ENCODE measurements at places on chromosomes 12 and 14.

DNA sequence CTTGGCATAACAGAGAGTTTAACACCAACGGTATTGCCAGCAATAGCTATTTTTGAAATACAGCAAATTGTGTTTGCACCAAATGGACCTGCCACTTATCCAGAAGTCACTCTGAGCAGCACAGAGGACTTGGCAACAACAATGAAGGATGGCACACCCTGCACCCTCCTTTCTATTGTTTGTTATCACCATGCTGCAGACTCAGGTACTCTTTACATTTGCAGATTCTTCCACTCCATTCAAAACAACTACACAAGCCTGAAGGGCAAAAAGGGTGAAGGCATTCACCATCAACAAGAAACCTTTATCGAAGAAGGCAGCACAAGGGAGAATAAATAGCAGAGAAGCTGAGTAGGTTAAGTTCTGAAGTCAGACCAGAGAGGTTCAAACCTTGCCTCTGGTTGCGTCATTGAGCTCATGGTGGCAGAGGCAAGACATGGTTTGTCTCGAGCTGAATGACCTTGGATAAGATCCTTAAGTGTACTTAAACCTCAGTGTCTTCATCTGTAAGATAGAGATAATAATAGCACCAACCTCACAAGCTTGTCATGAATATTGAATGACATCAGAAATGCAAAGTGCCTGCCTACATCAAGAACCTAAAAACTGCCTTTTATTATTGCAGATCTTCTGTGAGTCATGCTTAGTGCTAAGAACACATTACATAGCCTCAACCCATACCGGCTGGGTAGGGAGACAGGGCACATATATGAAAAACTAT is 1.4 kb upstream of the ACSM4 start:
- no peak for DNase-seq

DNA sequence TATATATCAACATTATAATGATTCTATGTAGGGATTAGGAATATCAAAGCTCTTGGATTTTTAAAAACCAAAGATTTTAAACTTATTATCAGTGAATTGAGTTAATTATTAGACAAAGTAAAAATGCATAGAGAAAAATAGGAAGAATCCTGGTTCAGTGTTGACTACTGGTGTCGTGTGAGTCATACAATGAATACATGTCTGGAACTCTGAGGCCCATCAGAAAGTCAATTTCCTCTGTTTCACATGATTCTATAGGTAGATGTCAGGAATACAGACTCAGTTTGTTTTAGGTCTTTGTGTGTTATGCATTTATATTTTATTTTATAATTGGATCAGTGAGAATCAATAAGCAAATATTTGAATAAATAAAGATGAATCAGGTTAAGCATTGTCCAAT is 84.5 kb upstream of the RTL1 start:
- DNase-seq = no peak

GRCh38 chr14:103516426-103517173 is 6.0 kb downstream of the CKB start:
- DNase-seq = no peak

DNA sequence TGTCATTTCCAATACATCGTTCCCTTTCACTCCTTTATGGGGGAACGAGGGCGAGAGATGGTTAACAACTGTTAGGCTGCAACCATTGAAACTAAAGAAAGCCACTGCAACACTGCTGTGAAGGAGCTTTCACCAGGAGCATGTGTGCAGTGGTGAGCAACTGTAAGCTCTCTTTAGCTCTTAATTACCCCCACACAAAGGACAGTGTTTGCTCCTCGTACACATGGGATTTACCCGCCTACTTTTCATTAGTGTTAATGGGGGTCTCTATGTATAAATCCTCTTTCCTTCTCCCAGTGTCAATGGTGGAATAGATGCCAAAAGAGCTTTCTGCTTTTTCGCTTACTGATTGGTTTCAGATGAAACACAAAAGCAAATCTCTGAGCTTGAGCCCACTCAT is 343.1 kb downstream of the FLRT2 start:
- DNase-seq = no peak

DNA sequence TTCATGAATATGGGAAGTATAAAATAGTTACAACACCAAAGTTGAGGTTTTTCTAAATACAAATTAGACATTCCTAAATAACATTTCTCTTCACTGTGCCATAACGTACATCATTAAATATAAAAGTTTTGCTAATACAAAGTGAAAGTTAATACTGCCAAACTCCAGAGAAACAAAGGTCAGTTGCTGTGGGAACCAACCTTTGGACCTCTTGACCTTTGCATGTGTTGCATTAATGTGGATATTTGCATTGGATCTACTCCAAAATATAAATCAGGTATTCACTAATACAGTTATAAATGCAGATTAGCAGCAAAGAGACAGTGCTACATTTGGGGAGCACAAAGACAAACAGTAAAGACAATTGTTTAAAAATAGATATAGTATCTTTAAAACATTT is 366.0 kb upstream of the USP15 start:
- no peak for DNase-seq

- DNase-seq = no peak
Measured at GRCh38 chr12:67741270-67741669, 92.7 kb downstream of the DYRK2 start.

GRCh38 chr12:41334390-41334789 is 146.3 kb downstream of the PDZRN4 start:
- DNase-seq = no peak

GRCh38 chr12:56074396-56074795 is 5.6 kb upstream of the ERBB3 start:
- no peak for DNase-seq

DNA sequence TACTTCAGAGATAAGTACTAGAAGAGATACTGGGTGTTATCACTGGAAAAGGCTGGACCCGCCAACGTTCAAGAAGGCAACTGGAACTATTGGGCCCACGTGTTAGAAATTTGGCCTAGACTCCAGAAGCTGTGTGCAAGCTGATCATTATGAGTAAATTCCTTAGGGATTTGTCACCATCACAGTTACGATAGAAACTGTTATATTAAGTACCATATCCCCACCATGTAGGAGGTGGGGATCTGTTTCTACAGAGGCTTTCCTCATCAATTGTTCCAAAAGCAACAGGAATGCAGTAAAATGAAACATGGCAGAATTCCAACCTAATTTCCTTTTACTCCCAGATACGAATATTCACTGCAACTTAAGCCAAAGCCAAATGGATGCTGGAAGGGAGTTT is 170.7 kb downstream of the NOVA1 start:
- DNase-seq = no peak

DNA sequence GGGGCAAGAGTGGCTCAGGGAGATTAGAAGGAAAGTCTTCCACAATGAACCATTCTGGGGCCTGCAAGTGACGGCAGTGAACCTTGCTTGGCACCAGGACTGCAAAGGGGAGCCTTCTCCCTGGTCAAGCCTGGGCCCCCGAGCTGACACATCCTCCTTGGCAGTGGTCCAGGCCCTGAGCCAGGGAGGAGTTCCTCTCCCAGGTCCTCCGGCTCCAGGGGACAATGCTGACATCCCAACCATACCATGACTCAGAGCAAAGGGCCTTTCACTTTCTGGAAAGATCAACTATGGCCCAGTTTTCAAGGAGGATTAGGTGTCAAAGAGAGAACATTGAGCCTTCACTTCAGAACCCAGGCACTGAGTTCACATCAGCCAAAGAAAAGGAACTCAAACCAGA is 756.5 kb upstream of the TBX3 start:
- no peak for DNase-seq

DNA sequence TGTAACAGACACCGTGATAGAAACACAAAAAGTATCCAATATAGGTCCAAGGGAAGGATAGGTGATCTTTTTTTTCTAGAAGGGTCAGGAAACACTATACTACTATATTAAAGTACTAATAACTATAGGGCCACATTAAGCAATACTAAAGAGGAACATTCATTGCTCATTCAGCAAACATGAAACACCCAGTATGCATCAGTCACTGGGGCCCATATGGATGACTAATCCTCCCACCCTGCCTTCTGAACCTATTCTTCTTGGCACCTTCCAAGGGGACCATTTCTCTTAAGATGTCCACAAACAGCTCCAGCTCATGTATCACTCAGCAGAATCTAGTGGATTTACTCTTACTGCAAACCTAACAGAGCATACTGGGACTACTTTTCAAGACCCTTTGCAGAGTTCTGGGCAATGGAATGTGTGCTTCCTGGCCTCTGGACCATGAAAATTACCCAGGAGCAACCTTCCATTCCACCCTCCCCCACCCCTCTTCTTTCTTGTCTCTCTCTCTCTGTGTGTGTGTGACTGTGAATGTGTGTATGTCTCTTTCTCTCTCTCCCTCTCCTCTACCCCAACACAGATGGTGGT is 187.9 kb downstream of the EPS8 start:
- no peak for DNase-seq

- no peak for DNase-seq
Measured at GRCh38 chr14:101225157-101226152, 321.9 kb upstream of the RTL1 start.

DNA sequence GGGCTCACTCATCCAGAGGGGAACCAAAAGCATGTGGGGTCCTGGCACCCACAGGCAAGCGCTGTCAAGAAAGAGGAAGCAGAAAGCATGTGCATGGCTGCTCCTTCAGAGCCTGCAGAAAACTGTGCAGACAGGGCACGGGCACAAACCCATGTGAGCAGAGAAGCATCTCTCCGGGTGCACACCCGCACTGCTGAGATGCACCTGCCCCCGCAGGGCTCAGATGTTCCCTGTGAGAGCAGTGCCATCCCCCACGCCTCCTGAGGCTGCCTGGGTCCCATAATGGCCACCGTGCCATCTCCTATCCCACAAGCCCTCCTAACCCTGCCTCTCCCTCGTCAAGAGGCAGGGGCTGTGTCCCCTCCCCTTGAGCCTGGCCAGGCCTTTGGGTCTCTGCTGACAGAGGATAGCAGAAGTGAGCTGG is 32.3 kb upstream of the INF2 start:
- DNase-seq = peak; percentile 91

DNA sequence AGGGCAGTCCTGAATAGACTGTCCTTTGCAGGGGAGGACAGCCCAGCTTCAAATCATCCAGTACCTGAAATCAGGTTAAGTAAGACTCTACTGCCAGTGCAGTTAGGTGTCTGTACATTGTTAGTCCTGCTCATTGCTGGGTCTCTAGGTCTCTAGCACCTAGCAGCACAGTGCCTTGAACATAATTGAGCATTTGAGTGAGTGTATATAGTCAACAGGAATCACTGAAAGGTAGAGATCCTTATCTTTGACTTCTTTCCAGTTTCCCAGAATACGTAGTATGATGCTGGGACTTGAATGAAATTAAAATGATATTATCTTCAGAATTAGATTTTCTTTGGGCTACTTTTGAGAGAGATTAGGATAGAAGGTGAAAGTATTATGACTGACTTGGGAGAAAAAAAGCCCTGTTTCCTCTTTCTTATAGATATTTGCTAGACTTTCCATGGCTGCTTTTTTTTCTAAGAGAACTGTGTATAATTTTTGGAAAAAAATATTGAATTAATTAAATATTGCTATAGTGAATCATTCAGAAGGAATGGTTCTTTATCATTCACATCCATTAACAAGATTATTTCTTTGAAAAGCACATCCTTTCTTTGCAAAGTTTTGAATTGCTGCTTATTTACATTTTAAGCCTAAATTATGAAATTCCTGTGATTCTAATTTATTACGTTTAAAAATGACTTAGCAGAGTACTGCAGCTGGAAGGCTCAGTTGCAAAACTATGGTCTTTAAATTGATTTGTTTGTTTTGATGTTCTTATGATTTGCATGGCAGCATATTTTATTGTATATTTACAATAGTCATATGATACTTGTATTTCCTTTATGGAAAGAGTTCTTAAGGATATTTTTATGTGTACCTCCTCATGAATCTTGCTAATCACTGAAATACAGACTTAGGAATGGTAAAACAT is 51.6 kb downstream of the PPP4R4 start:
- no peak for DNase-seq

DNA sequence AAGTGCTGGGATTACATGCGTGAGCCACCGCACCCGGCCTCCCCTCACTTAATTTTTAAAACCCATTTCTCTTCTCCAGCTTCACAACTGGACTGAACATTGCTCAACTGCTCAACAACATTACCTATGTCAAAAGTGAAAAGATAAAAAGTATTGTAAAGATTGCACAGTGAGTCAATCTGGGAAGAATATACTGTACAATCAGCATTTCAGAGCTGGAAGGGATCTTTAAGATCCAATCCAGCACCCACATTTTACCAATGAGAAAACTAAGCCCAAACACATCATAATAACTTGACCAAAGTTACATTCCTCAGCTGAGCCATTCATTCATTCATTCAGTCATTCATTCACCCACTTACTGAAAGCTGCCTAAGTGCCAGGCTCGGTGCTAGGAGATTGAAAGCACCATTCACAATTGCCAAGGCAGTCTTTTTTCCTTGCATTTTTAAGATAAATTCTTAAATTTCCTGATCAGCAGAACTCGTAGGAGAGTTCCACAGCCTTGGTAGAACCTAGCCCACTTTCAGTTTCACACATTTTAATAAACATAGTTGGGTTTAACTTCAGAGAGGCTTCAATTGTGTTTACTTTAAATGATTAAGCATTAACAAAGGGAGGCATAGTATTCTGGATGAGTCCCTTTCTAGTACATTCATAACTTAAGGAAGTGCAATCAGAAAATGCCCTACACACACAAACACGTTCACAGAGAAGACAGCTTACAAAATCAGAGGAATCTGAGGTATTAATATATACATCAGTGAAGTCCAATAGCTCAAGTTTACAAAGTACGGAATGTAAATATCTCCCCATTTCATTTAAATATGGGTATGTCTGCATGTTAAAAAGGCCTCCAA is 3.0 kb downstream of the GALNT4 start:
- no peak for DNase-seq

DNA sequence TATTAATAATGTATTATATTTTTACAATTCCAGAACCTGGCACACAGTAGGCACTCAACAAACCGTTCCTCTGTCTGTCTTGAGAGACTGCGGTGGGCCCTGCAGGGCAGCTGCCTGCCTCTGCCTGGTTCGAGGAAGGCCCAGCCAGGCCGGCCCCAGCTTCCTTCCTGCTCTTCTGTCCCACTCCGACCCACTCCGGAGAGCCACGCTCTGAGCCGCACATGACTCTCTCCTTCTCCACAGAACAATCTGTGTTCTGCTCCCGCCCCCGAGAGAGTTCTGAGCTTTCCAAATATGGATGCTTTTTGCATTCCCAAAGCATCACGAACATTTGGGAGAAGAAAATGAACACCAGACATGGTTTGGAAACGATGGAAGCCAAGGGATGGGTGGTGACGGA is 57.3 kb downstream of the TTC7B start:
- no peak for DNase-seq

- DNase-seq = no peak
Measured at GRCh38 chr14:101073598-101073965, 170.1 kb upstream of the RTL1 start.

DNA sequence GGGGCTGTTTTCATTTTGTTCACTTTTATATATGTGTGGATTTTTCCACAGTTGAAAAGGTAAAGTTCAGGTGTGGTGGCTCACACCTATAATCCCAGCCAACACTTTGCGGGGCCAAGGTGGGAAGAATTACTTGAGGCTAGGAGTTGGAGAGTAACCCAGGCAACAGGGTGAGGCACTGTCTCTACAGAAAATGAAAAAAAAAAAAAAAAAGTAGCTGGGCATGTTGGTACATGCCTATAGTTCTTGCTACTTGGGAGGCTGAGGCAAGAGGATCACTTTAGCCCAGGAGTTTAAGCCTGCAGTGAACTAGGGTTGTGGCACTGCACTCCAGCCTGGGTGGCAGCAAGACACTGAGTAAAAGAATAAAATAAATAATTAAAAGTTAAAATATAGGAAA is 326.5 kb downstream of the NAV3 start:
- DNase-seq = no peak

GRCh38 chr12:106446419-106447092 is 89.0 kb downstream of the POLR3B start:
- no peak for DNase-seq
